ENCODE measurements at places on chromosomes 4 and X.

- DNase-seq = peak; percentile 32
- H3K27ac ChIP-seq = no peak overlapping the region
- no peaks in the 10 kb centered on the region for H3K36me3 ChIP-seq
- H3K4me1 ChIP-seq = peaks cover 23% of the 10 kb centered on the region
- no peaks in the 10 kb centered on the region for H3K27me3 ChIP-seq
- no peak overlapping the region for H3K4me3 ChIP-seq
Measured at GRCh38 chrX:14027036-14027435, 2.7 kb downstream of the GEMIN8 start.

DNA sequence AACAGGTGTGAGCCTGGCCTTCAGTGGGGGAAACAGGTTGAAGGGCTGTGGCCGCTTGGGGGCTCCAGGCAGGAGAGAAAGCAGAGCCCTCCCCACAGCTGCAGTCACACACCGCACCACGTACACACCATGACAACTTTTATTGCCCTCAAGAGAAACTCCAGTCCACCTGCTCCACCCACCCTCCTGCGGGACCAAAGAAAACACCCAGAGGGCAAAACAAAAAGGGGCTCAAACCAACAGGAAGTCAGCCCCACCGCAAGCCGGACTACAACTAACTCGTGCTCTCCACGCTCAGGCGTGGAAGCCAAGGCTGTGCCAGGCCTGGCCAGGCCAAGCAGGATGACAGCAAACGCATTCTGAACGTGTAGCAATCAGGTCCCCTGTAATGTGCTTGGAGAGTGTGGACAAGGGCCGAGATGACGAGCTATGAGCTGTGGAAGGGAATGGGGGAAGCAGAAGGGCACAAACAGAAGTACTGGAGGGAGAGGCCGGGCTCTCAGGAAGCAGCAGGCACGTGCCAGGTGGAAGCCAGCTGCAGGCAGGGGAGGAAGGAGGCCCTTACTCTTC, 12.7 kb downstream of the SLC6A8 start:
- no peaks in the 10 kb centered on the region for H3K27me3 ChIP-seq
- no peaks in the 10 kb centered on the region for H3K4me1 ChIP-seq
- DNase-seq = no peak
- no peak overlapping the region for H3K4me3 ChIP-seq
- no peak overlapping the region for H3K27ac ChIP-seq
- peaks cover 62% of the 10 kb centered on the region for H3K36me3 ChIP-seq

GRCh38 chrX:123629502-123629901, 103.3 kb downstream of the THOC2 start:
- H3K4me1 ChIP-seq = no peaks in the 10 kb centered on the region
- no peaks in the 10 kb centered on the region for H3K27me3 ChIP-seq
- peaks cover 21% of the 10 kb centered on the region for H3K36me3 ChIP-seq
- H3K27ac ChIP-seq = no peak overlapping the region

GRCh38 chrX:106168107-106168506, at the start of gene PWWP3B:
Gene PWWP3B (plus strand): TSS chrX:106168305. CDS start chrX:106205433, 37,128 bp downstream.
- DNase-seq = no peak
- H3K4me1 ChIP-seq = no peaks in the 10 kb centered on the region
- H3K4me3 ChIP-seq = no peak within 1 kb of the TSS
- no peaks in the 10 kb centered on the region for H3K36me3 ChIP-seq
- no peaks in the 10 kb centered on the region for H3K27me3 ChIP-seq
- H3K27ac ChIP-seq = no peak within 1 kb of the TSS

GRCh38 chr4:2698951-2699505, 57.1 kb downstream of the TNIP2 start:
- no peak overlapping the region for H3K4me3 ChIP-seq
- DNase-seq = no peak
- peaks cover 55% of the 10 kb centered on the region for H3K36me3 ChIP-seq
- H3K4me1 ChIP-seq = no peaks in the 10 kb centered on the region
- H3K27ac ChIP-seq = no peak overlapping the region

- H3K36me3 ChIP-seq = no peaks in the 10 kb centered on the region
- no peak overlapping the region for H3K27ac ChIP-seq
- DNase-seq = no peak
Measured at GRCh38 chr4:84237008-84237407, 262.1 kb downstream of the NKX6-1 start.

DNA sequence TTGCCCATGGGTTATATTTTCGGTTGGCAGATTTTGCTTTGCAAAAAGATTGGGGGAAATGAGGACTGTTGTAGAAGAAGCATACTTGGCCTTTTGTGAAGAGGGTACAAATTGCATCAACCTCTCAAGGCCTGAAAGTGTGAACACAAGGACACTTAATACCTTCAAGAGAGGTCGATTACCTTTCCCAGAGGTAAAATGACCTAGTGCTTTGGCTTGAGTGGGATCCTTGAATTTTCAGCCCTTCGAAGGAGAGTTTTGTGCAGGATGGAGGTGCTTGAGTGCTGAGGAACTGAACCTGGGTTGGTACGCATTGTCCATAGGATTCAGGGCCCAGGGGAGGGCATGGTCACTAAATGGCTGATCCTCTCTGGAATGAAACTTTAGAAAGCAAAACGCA, 27.6 kb upstream of the NKAP start:
- no peaks in the 10 kb centered on the region for H3K36me3 ChIP-seq
- no peak for DNase-seq
- no peaks in the 10 kb centered on the region for H3K4me1 ChIP-seq
- no peak overlapping the region for H3K4me3 ChIP-seq
- H3K27ac ChIP-seq = no peak overlapping the region
- no peaks in the 10 kb centered on the region for H3K27me3 ChIP-seq

- H3K4me3 ChIP-seq = no peak overlapping the region
- H3K27me3 ChIP-seq = no peaks in the 10 kb centered on the region
Measured at GRCh38 chr4:113455061-113455460, 306.5 kb downstream of the CAMK2D start.

DNA sequence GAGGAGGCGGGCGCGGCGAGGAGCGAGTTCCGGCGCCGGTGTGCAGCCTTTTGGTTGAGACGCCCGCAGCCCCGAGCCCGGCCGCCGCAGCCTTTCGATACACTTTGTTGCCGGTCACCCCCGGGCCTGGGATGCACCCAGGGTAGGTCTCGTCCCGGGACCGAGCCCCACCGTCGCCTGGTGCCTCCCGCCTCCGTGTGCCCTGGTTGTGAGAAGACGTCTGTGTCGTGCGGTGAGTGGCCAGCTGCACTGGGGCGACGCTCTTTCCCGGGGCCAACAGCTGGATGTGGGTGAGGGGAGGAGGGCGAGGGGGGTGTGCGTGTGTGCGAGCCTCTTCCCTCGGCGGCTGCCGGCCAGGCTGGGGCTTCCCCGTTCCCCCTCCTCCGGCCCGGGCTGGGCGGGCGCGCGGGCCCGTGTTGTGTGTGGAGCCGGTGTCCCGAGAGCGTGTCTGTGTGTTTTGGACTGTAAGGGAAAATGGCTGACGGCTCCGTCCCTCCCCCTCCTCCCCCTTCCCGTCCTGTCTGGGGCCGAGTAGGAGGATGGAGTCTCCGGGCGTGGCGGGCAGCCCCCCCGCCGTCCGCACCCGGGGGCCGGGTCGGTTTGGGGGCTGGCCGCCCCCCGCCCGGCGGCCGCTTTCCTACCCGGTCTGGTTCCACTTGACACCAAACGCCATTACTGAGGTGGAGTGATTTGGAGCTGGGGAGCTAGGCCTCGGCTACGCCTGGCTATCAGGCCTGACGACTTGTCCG, 807 bp downstream of the USP9X start:
- H3K27me3 ChIP-seq = no peaks in the 10 kb centered on the region
- no peaks in the 10 kb centered on the region for H3K36me3 ChIP-seq
- peaks cover 11% of the 10 kb centered on the region for H3K4me1 ChIP-seq
- peak overlapping the region; percentile 64 for H3K4me3 ChIP-seq

- H3K36me3 ChIP-seq = no peaks in the 10 kb centered on the region
- no peaks in the 10 kb centered on the region for H3K27me3 ChIP-seq
- no peak overlapping the region for H3K27ac ChIP-seq
- H3K4me1 ChIP-seq = no peaks in the 10 kb centered on the region
Measured at GRCh38 chrX:109190542-109190941, 291.3 kb downstream of the GUCY2F start.

DNA sequence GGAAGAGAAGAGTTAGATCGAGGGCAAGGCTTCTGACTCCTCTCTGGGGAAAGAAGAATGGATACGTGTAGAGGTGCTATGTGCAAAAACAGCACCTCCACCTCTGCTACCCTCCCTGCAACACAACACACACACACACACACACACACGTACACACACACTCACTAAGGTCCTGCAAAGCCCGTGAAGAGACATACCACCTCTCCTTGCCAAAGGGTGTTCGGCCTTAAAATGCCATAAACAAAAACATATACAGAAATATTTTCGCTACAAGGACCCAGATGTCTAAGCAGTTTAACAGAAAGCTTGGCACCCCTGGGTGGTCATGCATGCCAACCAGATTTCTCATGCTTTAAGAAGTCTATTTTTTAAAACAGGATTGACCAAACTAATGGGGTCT, 1.5 kb downstream of the TIFA start:
- H3K27ac ChIP-seq = peak overlapping the region; percentile 81
- H3K27me3 ChIP-seq = no peaks in the 10 kb centered on the region
- H3K4me3 ChIP-seq = peak overlapping the region; percentile 94
- peaks cover 50% of the 10 kb centered on the region for H3K4me1 ChIP-seq

- DNase-seq = no peak
- H3K27me3 ChIP-seq = no peaks in the 10 kb centered on the region
- no peaks in the 10 kb centered on the region for H3K36me3 ChIP-seq
- H3K4me1 ChIP-seq = no peaks in the 10 kb centered on the region
- H3K4me3 ChIP-seq = no peak overlapping the region
Measured at GRCh38 chrX:10566716-10567097, 53.7 kb downstream of the MID1 start.

DNA sequence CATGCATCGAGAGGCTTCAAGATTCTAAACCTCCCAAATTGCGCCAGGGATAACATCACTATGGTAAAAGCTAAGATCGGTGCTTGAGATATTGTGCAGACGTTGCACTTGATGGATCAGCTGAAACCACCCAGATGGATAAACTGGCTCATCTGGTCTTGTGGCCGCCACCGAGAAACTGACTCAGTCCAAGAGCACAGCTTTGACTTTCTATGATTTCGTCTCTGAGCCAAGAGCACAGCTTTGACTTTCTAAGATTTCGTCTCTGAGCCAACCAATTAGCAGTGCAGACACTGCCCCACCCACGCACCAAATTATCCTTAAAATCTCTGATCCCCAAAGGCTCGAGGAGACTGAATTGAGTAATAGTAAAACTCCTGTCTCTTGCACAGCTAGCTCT, 687.2 kb downstream of the FAM133A start:
- no peaks in the 10 kb centered on the region for H3K27me3 ChIP-seq
- no peak for DNase-seq
- no peak overlapping the region for H3K27ac ChIP-seq
- H3K4me3 ChIP-seq = no peak overlapping the region
- no peaks in the 10 kb centered on the region for H3K4me1 ChIP-seq

GRCh38 chr4:20337261-20337664, 85.6 kb downstream of the SLIT2 start:
- no peaks in the 10 kb centered on the region for H3K4me1 ChIP-seq
- H3K27ac ChIP-seq = no peak overlapping the region
- H3K4me3 ChIP-seq = no peak overlapping the region
- H3K36me3 ChIP-seq = no peaks in the 10 kb centered on the region
- no peak for DNase-seq

DNA sequence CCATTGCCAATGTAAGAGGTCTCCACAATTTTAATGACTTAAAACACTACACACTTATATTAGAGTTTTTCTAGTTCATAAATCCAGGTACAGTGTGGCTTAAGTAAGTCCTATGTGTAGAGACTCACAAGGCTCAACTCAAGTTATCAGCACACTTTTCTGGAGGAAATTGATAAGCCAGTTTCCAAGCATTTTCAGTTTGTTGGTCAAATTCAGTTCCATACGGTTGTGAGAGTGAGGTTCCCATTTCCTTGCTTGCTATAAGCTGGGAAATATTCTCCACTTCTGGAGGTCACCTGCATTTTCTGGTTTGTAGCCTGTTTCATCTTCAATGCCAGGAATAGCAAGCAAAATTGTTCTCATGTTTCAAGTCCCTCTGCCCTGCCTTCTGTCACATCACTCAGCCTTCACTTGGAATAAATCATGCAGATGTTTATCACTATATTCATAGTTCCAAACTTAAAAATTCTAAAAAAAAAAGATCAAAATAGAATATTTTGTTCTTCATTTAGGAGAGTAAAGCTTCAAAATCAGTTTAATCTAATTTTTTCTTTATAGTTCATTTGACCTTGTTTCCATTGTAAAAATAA, 1137.5 kb upstream of the INTU start:
- H3K4me1 ChIP-seq = no peaks in the 10 kb centered on the region
- H3K27ac ChIP-seq = no peak overlapping the region
- no peak overlapping the region for H3K4me3 ChIP-seq
- DNase-seq = no peak
- no peaks in the 10 kb centered on the region for H3K27me3 ChIP-seq
- no peaks in the 10 kb centered on the region for H3K36me3 ChIP-seq

DNA sequence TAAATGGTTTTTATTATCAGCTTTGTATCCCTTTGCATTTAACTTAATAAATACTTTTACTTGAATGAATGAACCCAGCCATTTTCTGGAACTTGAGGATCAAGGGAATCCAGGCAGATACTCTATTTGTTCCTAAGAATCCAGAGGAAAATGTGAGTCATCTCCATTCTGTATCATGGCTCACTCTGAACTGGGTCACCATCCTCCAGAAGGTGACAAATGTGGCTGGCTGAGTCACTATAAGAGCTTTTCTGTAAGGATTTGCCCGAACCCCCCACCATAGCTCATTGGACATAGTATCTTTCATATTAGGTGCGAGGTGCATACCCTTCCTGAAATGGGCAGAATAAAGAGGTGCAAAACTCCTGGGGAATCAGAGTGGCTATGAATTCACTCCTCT, 25.8 kb downstream of the RTL9 start:
- H3K27ac ChIP-seq = no peak overlapping the region
- no peaks in the 10 kb centered on the region for H3K36me3 ChIP-seq
- no peaks in the 10 kb centered on the region for H3K27me3 ChIP-seq
- DNase-seq = no peak

DNA sequence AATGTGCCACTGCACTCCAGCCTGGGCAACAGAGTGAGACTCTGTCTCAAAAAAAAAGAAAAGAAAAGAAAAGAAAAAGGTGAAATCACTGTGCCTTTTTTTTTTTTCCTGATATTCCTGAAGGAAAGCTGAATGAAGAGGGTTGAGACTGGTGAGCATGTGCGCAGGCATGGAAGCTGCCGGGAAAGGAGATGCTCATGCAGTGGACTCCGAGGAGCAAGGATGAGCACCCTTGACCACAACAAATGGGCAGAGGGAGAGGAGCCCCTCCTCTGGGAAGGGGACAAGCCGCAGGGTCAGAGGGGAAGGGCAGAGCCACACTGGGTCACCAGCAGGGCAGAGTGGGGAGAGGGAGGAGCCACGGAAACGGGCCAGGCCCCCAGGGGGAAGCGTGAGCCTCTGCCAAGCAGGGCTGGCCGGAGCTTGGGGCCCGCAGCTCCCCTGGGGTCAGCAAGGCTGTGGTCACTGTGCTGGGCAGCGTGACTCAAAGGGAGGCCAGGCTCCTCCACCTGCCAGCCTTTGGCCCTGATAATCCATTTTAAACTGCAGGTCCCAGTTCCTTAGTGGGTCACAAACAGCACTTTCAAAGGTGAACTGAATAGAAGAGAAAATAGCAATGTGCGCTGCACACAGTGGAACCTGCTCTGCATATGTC, 79.8 kb downstream of the NAT8L start:
- no peak overlapping the region for H3K4me3 ChIP-seq
- H3K4me1 ChIP-seq = no peaks in the 10 kb centered on the region
- DNase-seq = no peak
